ENCODE measurements at places on chromosomes 4 and X.

- DNase-seq, result no peak
These were observed 13.2 kb downstream of the ZDHHC9 start for GRCh38 chrX:129830494-129830893.

GRCh38 chr4:155956461-155956860 is 2.8 kb upstream of the CTSO start:
- DNase-seq, result no peak

DNA sequence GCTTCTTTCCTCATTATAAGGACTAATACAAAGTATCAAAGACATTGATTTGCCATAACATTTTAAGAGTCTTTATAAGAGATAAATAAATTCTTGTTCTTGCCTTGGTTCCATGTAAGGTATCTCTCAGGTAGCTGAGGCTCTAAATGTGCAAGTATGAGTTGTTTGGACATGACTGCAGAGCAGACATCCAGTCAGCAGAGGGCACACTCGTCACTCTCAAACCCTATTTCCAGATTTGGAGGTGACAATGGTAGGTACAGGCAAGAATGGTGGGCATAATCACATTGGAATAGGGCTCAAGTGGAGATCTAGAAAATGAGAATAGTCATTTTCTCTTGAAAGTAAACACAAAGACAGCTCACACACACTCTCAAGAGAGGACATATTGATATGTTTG is 133.3 kb upstream of the ZIC3 start:
- DNase-seq, result no peak

DNA sequence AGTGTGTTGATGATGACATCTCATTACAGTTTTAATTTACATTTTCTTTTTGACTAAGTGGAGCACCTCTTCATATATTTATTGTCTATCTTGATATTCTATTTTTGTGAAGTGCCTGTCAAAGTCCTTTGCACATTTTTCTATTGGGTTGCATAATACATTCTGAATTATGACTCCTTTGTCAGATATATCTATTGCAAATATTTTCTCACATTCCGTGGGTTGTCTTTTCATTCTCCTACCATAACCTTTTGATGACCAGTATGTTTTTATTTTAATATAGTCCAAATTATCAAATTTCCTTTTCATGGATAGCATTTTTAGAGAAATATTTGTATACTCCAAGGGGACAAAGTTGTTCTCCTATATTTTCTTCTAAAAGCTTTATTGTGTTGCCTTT is 126.4 kb downstream of the PJA1 start:
- DNase-seq, result no peak

GRCh38 chr4:17680559-17681280 is 66.3 kb downstream of the MED28 start:
- DNase-seq, result no peak

GRCh38 chrX:140503238-140503601 is 1.6 kb downstream of the SOX3 start:
- DNase-seq, result no peak

GRCh38 chrX:105975382-105975781 is 63.1 kb downstream of the SERPINA7 start:
- DNase-seq, result no peak

GRCh38 chr4:128228845-128229795 is 58.5 kb downstream of the PGRMC2 start:
- DNase-seq, result no peak

GRCh38 chr4:13413729-13414437 is 70.3 kb downstream of the RAB28 start:
- peak; percentile 27 for DNase-seq

GRCh38 chr4:110163327-110164069 is 34.9 kb downstream of the ELOVL6 start:
- DNase-seq, result no peak

DNA sequence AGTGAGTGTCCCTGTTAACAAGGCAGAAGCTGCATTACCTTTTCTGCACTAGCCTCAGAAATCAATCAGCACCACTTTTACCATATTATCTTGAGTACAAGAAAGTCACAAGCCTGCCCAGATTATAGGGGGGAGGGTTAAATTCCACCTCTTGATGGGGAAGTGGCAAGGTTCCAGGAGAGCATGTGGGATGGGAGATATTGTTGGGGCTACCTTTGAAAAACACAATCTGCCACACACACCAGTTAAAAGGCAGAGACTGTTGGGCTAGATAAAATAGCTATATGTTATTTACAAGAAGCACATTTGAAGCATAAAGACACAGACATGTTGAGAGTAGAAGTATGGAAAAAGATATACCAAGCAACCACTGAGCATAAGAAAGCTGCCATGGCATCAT is 6.6 kb upstream of the AVPR2 start:
- DNase-seq, result no peak

- no peak for DNase-seq
These were observed 557.2 kb upstream of the GRID2 start for GRCh38 chr4:91746551-91746950.

GRCh38 chr4:4472344-4472958 is 69.4 kb downstream of the STX18 start:
- DNase-seq, result no peak

- DNase-seq, result no peak
These were observed 83.5 kb upstream of the SMIM10 start for GRCh38 chrX:134907302-134907701.

DNA sequence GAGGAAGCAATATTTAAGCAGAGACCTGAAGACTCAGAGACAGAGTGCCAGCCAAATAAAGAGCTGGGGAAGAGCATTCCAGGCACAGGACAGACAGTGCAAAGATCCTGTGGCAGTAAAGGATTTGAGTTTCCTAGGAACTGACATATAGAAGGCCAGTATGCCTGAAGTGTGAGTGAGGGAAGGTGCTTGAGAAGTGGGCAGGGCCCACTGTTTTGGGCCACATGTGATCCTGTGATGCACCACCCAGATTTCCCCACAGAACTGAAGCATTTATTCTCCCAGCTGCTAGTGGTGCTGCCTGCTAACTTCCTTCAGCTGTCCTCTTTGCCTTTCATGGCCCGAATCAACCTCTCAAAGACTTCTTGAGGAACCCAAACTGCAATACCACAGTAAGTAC is 23.9 kb upstream of the ASB5 start:
- DNase-seq, result no peak

- DNase-seq, result peak; percentile 45
These were observed 60.4 kb upstream of the ATXN3L start for GRCh38 chrX:13380211-13380610.

All from suppressor macrophage treated with lipopolysaccharide for 4 hours (primary cell).